ENCODE measurements at places on chromosomes 12 and 14. TPM values are rescaled to one million over a fixed set of nuclear protein-coding genes. Genes with fewer than 3 reads are reported as not detected.

DNA sequence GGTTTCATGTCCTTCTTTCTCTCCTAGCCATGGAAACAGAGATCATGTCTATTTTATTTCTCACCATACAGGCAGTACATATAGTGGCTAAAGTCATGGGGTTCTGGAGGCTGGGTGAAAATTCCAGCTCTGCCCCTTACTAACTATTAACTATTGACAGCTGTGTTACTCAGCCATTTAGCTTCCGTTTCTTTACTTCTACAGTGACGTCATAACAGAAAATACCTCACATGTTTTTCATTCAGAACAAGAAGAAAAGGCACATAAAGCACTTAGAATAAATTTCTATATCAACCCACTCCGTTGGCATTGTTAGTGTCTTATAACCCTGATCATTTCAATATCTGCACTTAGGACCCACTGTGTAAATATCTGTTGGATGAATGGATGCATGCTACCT lies 1506.9 kb upstream of the TMEM132C start:
- H3K4me1 ChIP-seq: no peaks in the 10 kb centered on the region
- no peaks in the 10 kb centered on the region for H3K36me3 ChIP-seq
- DNase-seq: no peak
- H3K27me3 ChIP-seq: no peaks in the 10 kb centered on the region
- no peak overlapping the region for H3K4me3 ChIP-seq

GRCh38 chr14:38404100-38404541 lies 148.2 kb upstream of the CLEC14A start:
- DNase-seq: no peak
- no peak overlapping the region for H3K27ac ChIP-seq
- H3K4me1 ChIP-seq: no peaks in the 10 kb centered on the region
- no peak overlapping the region for H3K4me3 ChIP-seq
- no peaks in the 10 kb centered on the region for H3K27me3 ChIP-seq

DNA sequence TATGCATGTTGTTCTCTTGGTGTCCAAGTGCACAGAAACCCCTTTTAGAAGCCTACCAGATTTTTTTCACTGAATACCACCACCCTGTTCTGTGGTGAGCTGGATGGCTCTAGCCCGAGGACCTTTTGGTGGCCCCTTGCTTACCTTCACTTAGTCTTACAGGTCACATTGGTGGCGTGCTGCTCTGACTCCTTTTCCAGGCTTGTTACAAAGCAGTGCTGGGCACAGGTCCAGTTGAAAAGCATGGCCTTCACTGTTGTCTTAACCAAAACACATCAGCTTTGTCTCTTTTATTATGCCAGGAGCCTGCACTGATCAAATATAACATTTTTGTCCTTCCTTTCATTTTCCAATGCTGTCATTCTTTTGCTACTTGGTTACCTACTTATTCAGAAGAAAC lies 43.6 kb upstream of the ARHGAP5 start:
- no peaks in the 10 kb centered on the region for H3K36me3 ChIP-seq
- H3K27me3 ChIP-seq: no peaks in the 10 kb centered on the region
- H3K4me3 ChIP-seq: no peak overlapping the region
- no peak for DNase-seq
- H3K4me1 ChIP-seq: no peaks in the 10 kb centered on the region

Gene TAS2R46
- total RNA-seq: 1.6 TPM

Gene ANKS1B
- total RNA-seq: 5.8 TPM

- no peaks in the 10 kb centered on the region for H3K27me3 ChIP-seq
- no peaks in the 10 kb centered on the region for H3K4me1 ChIP-seq
- no peaks in the 10 kb centered on the region for H3K36me3 ChIP-seq
These were observed 73.1 kb upstream of the MYL2 start for GRCh38 chr12:110993434-110993833.

DNA sequence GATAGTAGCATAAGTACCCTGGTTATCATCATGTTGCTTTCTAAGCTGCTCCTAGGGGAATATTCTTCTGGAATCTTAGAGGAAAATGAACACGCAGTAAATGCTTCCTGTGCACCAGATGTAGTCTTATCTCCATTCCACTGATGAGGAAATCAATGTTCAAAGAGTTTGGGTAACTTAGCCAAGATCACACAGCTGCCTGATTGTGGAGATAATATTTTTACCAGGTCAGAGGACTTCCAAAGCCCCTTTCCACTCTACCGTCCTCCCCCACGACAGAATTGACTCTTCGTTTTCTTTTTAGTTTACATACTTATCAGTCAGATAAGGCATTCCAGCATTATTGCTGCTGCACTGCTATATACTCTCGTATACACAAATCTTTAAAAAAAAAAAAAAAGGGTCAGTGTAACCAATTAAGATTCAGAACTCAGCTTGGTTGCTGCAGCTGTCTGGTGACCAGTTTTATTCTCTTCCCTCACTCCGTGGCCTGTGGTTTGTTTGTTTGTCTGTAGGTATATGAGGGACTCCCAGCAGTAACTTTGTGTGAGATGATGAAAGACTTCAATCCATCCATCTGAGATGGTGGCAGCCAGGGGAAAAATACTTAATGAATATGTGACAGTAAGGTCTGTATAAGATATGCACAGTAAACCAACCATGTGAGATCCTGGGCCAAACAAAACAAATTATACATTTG lies 110.5 kb downstream of the TGFB3 start:
- DNase-seq: no peak
- no peak overlapping the region for H3K27ac ChIP-seq
- no peak overlapping the region for H3K4me3 ChIP-seq
- no peaks in the 10 kb centered on the region for H3K36me3 ChIP-seq

DNA sequence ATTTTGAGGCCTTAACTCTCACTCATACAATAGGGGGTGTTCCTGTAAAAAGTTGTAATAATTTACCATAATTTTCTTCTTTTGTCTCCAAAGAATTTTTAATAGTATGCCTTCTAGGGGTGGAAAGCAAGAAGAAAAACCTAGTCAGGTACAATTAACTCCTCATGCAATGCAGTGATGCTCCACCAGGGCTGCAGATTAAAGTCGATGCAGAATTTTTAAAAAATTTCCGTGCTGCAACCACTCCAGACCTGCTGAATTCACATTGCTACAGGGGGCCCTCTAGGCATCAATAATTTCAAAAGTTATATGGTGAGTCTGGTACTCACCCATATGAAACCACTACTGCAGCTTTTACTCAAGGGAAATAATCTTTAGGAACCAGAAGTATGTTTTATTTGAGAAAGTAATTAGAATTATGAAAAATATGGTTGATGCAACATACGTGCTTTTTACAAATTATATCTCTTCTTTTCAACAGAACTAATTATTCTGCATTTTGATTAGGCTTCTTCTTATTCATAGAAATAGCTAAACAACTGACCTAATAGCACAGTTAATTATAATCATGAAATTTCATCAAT lies 353.2 kb downstream of the BCAT1 start:
- no peaks in the 10 kb centered on the region for H3K36me3 ChIP-seq
- no peak overlapping the region for H3K4me3 ChIP-seq
- no peak overlapping the region for H3K27ac ChIP-seq
- peak; percentile 5 for DNase-seq

Gene TAS2R50
- total RNA-seq: 2.0 TPM

DNA sequence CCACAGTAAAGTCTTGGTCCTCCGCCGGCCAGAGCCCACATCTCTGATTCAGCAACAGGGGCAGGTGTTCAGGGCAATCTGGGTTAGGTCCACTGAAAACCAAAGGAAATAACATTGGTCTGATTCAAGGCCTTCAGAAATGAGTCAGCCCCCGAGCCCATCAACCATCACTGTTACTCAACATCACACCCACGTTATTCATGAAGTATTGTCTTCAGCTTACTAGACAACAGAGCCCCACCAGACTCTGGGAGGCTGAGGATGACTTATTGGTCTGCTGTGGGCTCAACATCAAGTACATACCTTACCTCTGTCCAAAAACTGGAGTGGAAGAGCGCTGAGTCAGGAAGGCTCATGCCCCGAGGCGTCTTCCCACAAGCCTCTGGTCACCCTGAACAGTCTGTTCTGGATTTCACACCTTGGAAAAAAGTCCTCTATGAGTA lies 97.5 kb downstream of the ZFP36L1 start:
- no peaks in the 10 kb centered on the region for H3K4me1 ChIP-seq
- DNase-seq: no peak
- H3K4me3 ChIP-seq: no peak overlapping the region
- H3K36me3 ChIP-seq: no peaks in the 10 kb centered on the region
- no peak overlapping the region for H3K27ac ChIP-seq

Gene ZC2HC1C
- 6.7 TPM for total RNA-seq

DNA sequence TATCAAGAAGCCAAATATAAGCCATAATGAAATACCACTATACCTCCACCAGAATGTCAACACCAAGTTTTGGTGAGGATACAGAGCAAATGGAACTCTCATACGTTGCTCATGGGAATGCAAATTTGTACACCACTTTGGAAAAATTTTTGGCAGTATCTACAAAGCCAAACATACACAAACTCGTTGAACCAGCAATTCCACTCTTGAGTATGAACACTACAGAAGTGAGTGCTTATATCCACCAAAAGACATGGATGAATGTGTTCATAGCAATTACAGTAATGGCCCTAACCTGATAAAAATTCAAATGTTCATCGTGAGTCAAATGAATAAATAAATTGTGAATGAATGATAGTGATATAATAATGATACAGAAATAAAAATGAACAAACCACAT lies 24.8 kb downstream of the C12orf71 start:
- no peaks in the 10 kb centered on the region for H3K36me3 ChIP-seq
- H3K4me3 ChIP-seq: no peak overlapping the region
- no peaks in the 10 kb centered on the region for H3K27me3 ChIP-seq
- H3K27ac ChIP-seq: no peak overlapping the region

DNA sequence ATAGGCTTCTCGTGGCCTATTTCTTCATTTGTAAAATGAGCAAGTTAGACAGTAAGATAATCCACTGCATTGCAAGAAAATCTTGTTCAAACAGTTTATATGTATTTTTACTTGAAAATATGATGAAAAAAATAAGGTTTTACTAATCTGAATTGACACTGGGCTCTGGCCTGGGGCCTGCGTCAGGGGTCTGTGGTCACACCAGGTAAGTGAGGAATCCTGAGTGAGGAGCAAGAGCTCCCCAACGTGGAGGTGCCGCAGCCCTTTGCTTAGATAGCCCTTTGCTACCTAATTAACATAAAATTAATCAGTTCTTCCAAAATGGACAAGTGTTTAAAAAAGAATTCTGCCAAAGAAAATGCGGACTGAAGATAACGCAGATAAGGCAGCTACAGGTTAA lies 39.1 kb upstream of the STAB2 start:
- no peak overlapping the region for H3K4me3 ChIP-seq
- H3K36me3 ChIP-seq: no peaks in the 10 kb centered on the region
- H3K27me3 ChIP-seq: no peaks in the 10 kb centered on the region
- H3K27ac ChIP-seq: no peak overlapping the region
- no peak for DNase-seq

Gene ADGRD1
- 6.7 TPM for total RNA-seq

GRCh38 chr14:34219661-34220377 lies 242.2 kb downstream of the SPTSSA start:
- no peak overlapping the region for H3K4me3 ChIP-seq
- DNase-seq: no peak
- H3K4me1 ChIP-seq: peaks cover 2% of the 10 kb centered on the region
- no peaks in the 10 kb centered on the region for H3K36me3 ChIP-seq
- H3K27ac ChIP-seq: no peak overlapping the region

DNA sequence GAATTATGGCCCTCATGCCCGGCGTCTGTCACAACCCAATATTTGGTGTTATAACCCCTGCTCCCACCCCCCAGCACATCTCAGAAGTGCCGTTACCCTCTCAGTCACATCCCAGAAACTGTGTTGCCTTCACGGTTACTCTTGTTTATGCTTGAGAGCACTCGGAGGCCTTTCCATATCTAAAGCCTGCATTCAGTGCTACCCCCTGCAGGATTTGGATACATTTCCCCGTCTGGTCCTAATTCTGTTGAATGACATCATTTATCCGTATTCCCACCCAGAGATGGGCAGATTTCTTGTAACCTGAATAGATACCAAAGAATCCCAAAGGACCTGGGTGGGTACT lies 19.1 kb upstream of the FOS start:
- peaks cover 15% of the 10 kb centered on the region for H3K4me1 ChIP-seq
- DNase-seq: no peak
- H3K27me3 ChIP-seq: no peaks in the 10 kb centered on the region
- H3K4me3 ChIP-seq: peak overlapping the region; percentile 94
- no peaks in the 10 kb centered on the region for H3K36me3 ChIP-seq

DNA sequence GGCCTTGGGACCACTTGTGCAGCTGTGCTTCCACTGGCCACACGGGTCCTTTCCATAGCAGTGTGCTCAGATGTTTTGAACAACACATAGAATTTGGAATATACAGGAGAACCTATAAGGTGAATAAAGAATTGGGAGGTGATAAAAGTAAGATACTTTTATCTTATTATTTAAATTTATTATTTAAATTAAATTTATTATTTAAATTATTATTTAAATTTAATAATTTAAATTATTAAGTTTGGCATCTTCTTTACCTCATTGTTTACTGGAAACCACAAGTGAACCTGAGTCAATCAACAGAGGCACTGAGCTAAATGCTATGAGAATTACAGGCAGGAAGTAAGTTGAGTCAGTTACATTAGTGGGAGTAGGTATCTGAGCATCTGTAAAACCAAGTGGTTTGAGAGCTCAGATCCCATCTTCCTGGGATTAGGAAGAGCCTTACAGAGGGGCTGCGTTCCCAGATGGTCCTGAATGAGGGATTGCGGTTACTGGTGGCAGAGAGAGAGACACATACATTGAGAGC lies 103.1 kb downstream of the ESR2 start:
- no peaks in the 10 kb centered on the region for H3K36me3 ChIP-seq
- H3K27me3 ChIP-seq: no peaks in the 10 kb centered on the region
- DNase-seq: no peak
- no peak overlapping the region for H3K27ac ChIP-seq
- H3K4me3 ChIP-seq: no peak overlapping the region

Gene GPR132
- total RNA-seq: 4.2 TPM

- H3K27me3 ChIP-seq: no peaks in the 10 kb centered on the region
- H3K4me1 ChIP-seq: peaks cover 8% of the 10 kb centered on the region
- peak overlapping the region; percentile 99 for H3K27ac ChIP-seq
These were observed 51.4 kb downstream of the A2M start for GRCh38 chr12:9064201-9064814.

GRCh38 chr14:101654051-101654450 lies 92.8 kb downstream of the DIO3 start:
- H3K27ac ChIP-seq: no peak overlapping the region
- H3K4me3 ChIP-seq: no peak overlapping the region
- no peak for DNase-seq
- H3K4me1 ChIP-seq: no peaks in the 10 kb centered on the region

- no peaks in the 10 kb centered on the region for H3K4me1 ChIP-seq
- no peaks in the 10 kb centered on the region for H3K36me3 ChIP-seq
- no peaks in the 10 kb centered on the region for H3K27me3 ChIP-seq
- DNase-seq: no peak
- H3K27ac ChIP-seq: no peak overlapping the region
These were observed 243.0 kb upstream of the TMTC1 start for GRCh38 chr12:30026621-30027234.

Data from kidney (tissue), 22 donors.